Erythroblast (primary cell): ENCODE measurements at places on chromosomes 3 and 15.

DNA sequence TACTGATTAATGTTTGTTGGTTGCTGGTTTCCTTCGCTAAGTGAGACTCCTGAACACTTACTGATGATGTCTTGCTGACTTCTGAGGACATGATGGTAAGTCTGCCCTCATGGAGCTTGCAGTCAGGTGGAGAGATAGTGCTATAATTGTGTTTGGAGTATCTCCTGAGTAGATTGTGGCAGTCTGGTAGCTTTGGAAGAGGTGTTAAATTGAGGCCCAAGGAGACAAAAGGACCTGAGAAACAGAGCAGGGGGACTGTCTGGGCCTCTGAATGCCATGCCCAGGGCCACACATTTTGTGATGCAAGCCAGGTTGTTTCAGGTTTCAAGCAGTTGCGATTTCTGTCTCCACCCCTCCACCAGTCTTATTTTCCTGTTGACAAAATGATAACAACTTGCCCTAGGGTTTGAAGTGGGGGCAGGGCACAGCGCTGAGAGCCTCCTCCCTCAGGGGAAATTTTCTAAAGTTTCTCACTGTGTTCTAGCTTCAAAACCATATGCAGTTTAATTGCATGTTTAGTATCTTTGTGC, 16.7 kb downstream of the SMAD3 start:
- peak; percentile 87 for DNase-seq

DNA sequence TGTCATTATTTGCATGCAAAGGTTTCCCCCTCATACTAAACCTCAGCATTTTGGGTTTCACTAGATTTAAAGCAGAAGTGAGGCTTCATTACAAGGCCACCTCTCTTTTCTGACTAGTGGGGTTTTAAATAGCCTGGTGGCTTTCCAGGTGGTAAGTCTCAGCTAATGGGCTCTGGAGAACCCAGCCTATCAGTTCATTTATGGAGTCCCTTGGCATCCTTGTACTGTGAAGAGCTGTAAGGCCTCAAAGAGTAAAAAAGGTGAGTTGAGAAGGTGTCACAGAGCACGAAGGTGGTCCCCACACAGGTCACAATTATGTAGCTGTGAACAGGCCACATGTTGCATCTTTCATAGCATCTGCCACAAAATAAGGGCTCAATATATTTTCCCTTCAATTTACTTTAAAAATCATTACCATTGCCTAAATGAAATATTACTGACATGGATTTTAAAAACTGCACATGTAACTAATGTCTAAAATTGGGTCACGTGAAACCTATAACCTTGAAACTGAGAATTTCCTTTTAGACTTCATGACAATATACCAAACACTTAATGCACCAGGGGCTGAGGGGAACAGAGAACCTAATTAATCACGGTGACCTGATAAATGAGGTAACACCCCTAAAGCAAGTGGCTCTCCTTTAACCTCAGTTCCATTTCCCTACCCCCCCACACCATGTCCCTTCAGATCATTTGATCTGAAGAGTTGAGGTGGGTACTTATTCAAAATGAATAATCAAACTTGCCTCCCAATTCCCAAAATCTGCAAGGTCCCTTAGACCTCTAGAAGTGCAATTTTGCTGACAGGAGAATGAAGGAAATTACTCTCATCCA, 1.3 kb downstream of the NGLY1 start:
- peak; percentile 44 for DNase-seq

DNA sequence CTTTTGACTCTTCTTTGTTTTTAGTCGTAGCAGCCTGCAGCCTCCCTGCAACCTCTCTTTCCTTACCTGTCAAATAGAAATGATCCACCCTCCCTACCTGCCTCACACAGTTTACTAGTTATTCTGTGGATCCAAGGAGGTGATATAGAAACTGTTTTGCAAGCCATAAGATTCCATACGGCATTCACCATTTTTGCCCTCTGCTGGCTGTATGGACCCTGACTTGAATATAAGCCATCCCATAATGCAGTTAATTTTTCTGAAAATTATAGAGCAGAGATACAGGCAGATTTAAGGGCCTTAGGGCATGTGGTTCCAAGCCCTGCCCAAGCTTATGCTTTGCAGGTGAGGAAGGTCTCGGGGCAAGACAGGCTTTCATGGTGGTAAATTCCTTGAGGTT, 63.8 kb downstream of the CPN2 start:
- no peak for DNase-seq

GRCh38 chr15:64894395-64895056, 17.2 kb upstream of the ANKDD1A start:
- peak; percentile 32 for DNase-seq

GRCh38 chr3:86774082-86774691, 216.8 kb downstream of the VGLL3 start:
- DNase-seq: peak; percentile 32

- no peak for DNase-seq
Measured at GRCh38 chr3:185552358-185552877, at the start of gene LIPH. Gene LIPH (minus strand): TSS chr3:185552588. CDS start chr3:185552471, 117 bp downstream.

GRCh38 chr3:188156056-188156455, 2.1 kb downstream of the LPP start:
- DNase-seq: no peak

GRCh38 chr3:67123914-67124313, 125.8 kb downstream of the KBTBD8 start:
- DNase-seq: no peak

- DNase-seq: no peak
Measured at GRCh38 chr3:195403841-195404408, 38.9 kb downstream of the ACAP2 start.

GRCh38 chr3:187695449-187695848, 6.9 kb downstream of the RTP2 start:
- no peak for DNase-seq

GRCh38 chr3:57309769-57310360, 17.4 kb upstream of the ASB14 start:
- DNase-seq: no peak

DNA sequence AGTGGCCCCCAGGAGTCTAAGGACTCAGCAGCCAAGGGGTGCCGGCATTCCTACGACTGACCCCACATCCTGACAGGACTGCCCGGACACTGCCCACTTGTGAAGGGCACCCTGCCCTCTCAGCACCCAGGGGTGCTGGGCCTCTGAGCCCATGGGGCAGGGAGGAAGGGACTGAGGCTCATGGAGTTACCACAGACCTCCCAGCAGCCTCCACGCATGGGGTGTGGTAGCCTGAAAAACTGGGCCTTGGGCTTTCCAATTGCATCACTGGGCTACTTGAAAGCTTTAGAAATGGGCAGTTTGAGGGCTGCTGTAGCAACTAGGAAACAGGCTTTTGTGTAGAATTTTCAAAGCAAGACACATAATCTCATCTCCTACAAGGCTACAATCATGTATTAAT, 13.2 kb downstream of the TKT start:
- DNase-seq: peak; percentile 19

- no peak for DNase-seq
Measured at GRCh38 chr3:32449691-32450090, 53.0 kb downstream of the CMTM6 start.

- DNase-seq: no peak
Measured at GRCh38 chr15:77804210-77804609, 171.5 kb upstream of the LINGO1 start.

GRCh38 chr3:128895843-128896697, 16.6 kb downstream of the ACAD9 start:
- peak; percentile 74 for DNase-seq

DNA sequence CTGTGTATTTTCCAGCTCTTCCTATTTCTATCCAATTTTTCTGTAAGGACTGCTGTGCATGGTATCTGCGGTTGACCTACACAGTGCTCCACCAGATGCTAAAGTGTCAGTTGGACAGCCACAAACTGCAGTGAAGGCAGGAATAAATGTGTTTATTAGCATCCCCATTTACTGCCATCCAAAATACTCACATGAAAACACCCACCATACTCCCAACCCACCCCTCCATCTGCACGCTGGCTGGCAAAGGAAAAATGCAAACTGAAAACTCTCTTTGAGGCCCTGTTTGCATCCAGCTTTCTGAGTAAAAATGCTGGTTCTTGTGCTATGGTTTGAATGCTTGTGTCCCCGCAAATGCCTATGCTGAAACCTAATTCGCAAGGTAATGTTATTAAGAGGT, 515.5 kb downstream of the ZNF385D start:
- no peak for DNase-seq

DNA sequence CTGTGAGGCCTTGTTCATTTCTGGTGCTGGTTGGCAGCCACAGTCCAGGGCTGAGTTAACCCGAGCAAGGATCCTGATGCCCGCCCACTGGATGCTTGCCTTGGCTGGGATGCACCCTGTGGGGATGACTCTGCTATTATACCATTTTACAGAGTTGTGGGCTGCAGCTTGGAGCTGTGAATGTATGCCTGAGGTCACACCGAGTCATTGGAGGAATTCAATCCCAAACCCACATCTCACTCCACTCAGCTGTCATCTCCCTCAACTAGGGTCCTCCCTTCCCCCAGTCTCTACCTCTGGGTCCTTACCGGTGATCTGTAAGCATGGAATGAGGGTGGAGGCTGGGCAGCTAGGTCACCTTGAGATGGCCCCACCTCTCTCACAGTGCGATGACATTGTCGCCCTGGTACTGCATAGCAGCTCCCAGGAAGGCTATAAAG, 22.1 kb downstream of the MAPKAPK3 start:
- no peak for DNase-seq

DNA sequence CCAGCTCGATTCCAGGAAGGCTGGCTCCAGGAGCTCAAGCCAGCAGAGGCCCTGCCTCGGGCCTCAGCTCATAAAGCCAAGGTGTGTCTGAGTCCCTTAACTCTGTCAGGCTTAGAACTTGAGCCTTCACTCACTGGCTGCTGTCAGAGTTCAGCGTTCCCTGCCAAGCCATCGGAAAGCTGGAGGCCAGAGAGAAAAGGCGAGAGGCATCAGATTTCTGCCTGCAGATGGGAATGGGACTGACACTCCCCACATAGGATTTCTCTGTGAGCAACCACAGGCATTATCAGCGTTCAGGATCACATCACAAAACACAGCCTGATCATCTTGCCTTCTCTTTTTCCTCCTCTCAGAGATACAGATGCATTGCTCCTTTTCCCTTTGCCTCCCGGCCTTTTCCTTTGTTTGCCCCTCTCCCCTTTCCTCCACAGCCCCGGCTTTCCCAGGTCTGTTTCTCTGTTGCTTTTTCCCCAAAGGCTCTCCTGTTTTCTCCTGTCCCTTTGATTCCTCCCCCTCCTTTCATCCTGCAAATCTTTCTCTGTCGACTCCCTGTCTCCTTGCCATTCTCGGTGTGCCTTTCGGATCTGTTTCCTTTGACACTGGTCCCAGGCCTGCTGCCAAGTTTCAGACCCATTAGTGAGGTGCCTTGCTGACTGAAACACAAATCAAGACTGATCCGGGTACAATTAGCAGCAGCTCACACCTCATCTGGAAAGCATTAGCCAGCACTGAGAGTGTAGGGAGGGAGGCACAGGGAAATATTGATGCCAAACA, 44.5 kb upstream of the BOC start:
- DNase-seq: no peak

GRCh38 chr3:146035366-146035765, 125.6 kb downstream of the PLOD2 start:
- DNase-seq: no peak

- DNase-seq: no peak
Measured at GRCh38 chr15:96838081-96838480, 507.6 kb downstream of the NR2F2 start.

DNA sequence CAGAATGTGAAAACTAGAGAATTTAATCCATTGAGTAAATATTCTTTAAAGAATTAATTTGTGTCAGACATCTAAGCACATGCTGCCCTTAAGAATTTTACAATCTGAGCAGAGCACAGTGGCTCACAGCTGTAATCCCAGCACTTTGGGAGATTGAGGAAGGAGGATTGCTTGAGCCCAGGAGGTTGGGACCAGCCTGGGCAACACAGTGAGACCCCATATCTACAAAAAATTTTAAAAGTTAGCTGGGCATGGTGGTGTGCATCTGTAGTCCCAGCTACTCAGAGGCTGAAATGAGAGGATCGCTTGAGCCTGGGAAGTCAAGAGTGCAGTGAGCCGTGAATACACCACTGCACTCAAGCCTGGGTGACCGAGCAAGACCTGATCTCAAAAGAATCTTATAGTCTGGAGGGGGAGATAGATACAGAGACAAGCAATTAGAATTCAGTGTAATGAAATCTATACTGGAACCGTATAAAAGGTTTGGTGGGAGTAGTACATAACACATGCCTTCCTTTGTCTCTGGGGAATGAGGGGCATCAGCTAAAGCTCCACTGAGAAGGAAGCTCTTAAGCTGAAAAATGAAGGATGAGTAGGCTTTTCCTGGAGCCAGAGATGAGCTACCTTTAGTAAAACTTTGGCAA, 21.2 kb downstream of the ATP11B start:
- DNase-seq: no peak

DNA sequence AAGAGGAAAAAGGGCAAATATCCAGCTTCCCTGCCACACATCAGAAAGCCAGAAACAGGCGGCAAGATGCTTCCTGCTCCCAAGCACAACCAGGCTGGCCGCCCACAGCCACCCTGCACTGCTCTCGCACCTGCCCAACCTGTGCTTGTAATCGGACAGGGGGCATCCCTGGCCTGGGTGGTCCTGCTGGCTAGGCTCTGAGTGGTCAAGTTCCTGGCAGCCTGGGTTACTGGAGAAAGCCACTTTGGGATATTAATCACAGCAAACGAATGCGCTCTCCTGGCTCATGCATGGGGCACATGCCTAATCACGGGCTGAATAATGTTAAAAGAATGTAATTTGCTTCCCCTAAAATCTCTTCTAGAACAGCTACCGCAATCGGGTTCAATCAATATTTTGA, 442.4 kb downstream of the MCTP2 start:
- DNase-seq: no peak

DNA sequence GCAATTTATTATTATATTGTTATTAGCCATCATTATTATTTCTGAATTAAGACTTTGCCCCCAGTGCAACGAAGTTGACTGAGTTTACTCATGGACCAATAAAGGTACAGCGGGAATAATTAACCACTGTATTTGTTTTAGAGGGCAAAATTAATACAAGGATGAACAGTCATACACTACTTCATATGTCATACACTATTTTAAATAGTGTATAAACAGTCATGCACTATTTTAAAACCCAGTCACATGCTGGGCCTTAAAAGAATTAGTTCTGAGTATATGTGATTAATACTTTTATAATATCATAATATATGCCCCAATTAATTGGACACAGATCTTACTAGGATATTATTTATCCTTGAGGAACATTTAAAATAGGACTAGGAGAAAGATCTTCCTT, 125.3 kb upstream of the NANOGP8 start:
- DNase-seq: no peak

DNA sequence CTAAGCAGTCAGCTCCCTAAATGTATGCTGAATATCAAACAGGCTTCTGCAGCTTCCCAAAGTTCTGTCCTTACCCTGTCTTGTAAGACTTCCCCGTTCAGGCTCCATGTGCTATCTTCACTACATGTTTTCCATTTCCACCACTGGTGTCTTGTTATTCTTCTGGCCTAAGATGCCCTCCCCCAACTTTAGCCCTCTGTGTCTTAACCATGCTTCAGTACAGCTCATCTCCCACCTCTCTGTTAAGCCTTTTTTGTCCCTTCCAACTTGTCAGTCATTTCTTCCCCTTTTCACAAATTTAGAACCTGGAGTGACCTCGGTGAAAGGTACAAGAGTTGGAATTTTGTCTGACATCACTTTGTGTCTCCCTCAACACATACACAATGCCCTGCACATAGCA, 151.7 kb upstream of the TBL1XR1 start:
- DNase-seq: no peak
